ENCODE measurements at places on chromosomes 5 and 9.

GRCh38 chr5:133847301-133847700 lies 121.1 kb downstream of the C5orf15 start:
- DNase-seq, result no peak

DNA sequence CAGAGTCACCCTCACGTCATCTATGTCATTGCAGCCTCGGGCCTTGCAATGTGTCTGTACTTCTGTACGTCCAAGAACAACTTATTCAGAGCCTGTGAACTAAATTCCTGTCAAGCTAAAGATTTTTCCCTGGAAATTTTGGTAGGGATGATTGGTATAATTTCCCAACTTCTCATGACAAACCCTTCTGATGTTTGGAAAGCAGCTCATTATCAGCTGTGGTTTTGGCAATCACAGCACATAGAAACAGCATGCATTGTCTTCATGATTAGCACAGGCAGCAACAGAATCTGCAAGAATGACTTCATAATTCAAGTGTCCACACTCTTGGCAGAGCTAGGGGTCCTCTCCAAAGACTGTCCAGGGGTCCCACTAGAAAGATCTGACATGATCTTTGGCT lies 49.5 kb downstream of the APBA1 start:
- no peak for DNase-seq

- DNase-seq, result no peak
Measured at GRCh38 chr9:136545692-136545964, 220 bp downstream of the NOTCH1 start.

GRCh38 chr5:18236386-18236785 lies 602.1 kb downstream of the TAF11L14 start:
- DNase-seq, result no peak

DNA sequence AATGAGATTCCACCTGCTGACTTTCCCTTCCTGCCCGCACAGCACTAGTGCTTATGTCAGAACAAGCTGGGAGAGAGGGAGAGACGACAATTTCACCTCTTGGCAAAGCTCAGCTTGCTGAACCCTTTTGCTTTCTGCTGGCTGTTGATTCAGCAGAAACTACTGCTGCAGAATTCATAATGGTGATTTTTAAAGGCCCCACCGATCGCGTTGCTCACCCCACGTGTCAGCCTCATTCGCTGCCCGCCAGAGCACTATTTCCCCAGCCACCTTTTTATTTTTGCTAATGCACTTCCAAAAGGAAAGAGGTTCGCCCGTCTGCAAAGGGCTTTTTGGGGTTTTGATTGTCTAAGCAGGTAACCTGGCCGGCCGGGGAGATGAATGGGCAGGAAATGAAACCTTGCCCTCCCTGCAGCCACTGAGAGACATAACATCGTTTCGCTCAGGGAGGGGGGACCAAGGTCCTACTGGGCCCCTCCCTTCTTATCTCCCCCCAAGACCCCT lies 1.3 kb downstream of the PPP2R2B start:
- DNase-seq, result no peak

GRCh38 chr5:136064510-136064909 lies 35.7 kb downstream of the TGFBI start:
- DNase-seq, result no peak

DNA sequence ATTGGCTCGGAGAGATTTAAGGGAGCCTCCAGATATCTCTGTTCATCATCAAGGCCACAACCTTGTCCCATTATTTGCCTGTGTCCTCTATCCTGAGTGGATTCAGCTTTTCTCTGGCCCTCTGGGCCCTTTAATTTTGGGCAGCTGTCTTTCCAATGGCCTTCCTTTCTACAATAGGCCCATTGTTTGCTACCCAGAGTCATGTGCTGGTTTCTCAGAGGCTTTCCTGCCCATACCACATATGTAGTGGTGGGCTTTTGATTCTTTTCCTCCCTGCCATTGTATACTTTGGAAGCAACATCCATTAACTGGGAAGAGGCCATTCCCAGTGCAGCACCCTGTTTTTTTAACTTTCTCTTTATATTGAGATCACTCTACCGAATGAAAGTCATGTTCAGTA lies 233.9 kb upstream of the SGCD start:
- no peak for DNase-seq

- no peak for DNase-seq
Measured at GRCh38 chr5:127101533-127101932, 28.2 kb upstream of the C5orf63 start.

DNA sequence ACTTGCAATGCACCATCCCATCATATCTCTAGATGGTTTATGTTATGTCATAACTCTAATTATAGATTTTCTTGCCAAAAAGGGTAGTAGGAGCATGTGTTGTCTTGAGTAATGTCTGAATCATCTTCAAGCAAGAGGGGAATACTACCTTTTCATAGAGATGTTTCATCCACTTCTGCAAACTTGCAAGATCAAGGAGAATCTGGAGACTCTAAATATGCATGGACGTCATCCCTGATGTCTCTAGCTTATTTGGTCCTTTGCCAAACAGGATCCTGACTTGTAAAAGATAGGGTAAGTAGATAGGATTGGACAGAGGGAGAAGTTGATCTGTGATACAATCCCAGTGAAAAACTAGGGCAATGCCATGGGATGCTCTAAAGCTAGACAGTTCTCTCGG lies 246.5 kb downstream of the DMRTA1 start:
- no peak for DNase-seq

- DNase-seq, result no peak
Measured at GRCh38 chr5:124043456-124043855, 531.5 kb downstream of the CSNK1G3 start.

- peak; percentile 89 for DNase-seq
Measured at GRCh38 chr5:89120719-89121118, 237.7 kb upstream of the MEF2C start.

GRCh38 chr9:110141227-110141793 lies 66.6 kb downstream of the C9orf152 start:
- DNase-seq, result no peak

DNA sequence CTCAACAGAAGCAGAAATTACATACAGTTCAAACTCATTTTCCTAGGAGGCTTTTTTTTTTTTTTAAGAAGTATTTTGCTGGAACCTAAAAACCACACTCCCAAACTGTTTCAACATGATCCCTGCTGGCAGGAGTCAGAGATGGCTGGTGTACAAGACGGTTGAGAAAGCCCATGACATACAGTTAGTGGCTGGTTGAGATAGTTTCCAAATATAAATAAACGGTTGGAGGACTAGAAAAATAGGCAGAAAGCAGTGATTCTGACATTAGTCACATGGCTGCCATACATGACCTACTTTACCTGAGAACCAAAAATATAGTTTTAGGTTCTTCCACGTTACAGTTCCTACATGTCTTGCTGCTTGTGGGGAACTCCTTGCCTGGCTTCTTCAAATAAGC lies 31.7 kb upstream of the BASP1 start:
- DNase-seq, result no peak

GRCh38 chr9:107239474-107239873 lies 43.6 kb upstream of the RAD23B start:
- DNase-seq, result peak; percentile 31

DNA sequence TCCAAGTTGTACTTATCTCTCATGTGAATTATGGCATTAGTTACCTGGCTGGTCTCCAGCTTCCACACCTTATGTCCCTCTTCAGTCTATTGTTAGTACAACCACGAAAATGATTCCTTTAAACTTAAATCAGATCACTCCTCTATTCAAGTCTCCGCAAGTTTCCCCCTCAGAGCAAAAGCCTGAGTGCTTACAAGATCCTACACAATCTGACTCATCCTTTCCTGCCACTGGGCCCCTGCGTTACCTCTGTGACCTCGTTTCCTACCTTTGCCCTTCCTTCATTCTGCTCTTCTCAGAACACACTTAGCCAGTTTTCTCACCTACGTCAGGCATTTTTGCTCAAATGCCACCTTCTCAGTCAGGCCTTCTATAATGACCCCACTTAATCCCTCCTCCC lies 45.1 kb upstream of the GLIS3 start:
- DNase-seq, result no peak

DNA sequence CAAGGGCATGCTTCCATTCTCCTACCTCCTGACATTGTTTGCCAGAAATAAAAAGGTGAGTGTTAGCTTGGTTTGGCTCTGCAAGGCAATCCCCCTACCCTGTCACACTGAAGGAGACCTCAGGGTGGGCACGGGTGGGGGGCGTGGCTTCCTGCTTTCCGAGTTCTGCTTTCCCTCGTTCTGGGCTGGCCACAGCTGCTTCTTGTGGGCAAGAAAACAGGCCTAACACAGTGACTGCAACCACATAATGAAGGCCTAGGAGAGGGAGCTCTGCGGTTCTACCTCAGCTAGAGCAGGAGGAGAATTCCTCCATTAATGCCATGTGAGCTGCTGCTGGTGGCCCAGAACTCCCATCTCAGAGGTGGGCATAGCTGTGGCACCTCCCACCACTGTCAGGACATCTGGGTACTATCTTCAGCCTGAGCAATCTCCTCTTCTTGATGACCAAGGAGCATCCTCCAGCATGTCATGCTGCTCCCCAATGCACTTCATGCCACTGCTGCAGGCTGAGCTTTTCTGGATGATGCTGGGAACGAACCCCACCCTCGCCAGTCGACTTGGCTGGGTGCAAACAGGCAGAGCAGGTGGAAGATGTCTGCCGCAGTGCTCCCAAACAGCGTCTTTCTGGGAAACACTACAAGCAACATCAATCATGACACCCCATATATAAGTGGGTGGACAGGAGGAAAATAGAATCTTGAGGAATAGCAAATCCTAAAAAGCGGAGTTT lies 139.5 kb upstream of the RAPGEF1 start:
- no peak for DNase-seq

GRCh38 chr9:124218438-124218982 lies 39.2 kb upstream of the NEK6 start:
- DNase-seq, result peak; percentile 85

DNA sequence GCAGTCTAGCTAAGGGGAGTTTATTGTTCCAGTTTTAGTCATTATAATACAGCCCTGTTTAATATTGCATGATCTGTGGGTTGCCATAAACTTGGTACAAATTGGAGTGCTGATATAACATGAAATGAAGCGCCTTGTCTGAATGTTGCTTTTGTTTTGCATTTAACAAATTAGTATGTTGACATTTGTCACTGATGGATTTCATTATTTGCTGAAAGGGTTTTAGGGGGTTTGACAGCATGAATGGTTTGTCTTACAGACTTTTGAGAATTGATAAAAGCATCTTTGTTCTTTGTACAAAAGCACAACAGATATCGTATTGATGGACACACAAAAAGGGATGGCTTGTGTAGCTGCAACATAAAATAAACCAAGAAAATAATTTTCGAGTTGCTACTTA lies 178.3 kb downstream of the AOPEP start:
- DNase-seq, result no peak

DNA sequence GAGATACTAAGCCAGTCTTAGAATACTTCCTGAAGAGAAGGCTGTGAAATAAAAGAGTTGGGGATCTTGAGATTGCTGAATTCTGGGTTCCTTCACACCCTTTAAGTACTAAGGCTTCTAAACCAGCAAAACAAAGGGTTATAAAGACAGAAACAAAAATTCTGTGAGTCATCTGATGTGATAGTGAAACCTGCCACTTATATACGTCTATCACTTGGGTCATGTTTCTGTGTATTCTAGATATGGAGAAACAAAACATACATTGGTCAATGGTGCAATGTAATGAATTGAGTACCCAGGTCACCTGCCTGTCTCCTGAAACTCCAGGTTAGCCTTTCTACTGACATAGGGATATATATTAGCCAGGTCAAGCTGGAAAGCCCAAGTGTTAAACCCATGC lies 319.3 kb upstream of the GRAMD2B start:
- DNase-seq, result no peak

GRCh38 chr9:97543561-97543960 lies 42.1 kb downstream of the TMOD1 start:
- DNase-seq, result no peak

- DNase-seq, result no peak
Measured at GRCh38 chr5:98735806-98736507, 37.5 kb upstream of the RGMB start.

- DNase-seq, result no peak
Measured at GRCh38 chr5:15943487-15943886, 236.1 kb downstream of the MARCHF11 start.

DNA sequence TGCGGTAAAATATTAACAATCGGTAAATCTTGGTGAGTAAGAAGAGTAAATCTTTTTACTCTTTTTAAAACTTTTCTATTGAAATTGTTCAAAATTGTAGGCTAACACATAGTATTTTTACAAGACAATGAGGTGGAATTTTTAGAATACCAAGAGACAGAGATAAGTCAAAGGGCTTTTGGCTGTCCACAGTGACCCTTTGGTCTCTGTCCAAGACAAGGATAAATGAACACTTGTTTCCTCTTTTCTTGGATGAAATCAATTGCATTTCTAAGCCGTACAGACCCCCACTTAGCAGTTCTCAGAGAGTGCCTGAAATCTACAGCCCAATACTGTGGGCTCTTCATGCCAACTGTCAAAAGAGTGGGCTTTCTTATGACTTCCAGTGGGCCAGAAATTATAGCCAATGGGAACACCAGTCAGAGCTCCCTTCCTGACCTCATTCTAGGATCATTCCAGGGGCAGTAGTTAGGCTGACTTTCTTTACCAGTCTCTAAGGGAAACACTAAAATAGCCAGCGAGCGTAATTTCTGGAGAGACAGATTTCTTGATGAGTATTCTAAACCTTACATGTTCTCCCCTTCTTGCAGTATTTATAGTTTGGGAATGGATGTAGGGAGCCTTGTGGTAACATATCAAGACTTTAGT lies 74.1 kb downstream of the GALNT10 start:
- no peak for DNase-seq

GRCh38 chr9:129719135-129719534 lies 33.7 kb downstream of the PTGES start:
- DNase-seq, result no peak

GRCh38 chr9:81879501-81879916 lies 48.7 kb upstream of the SPATA31D4 start:
- no peak for DNase-seq

DNA sequence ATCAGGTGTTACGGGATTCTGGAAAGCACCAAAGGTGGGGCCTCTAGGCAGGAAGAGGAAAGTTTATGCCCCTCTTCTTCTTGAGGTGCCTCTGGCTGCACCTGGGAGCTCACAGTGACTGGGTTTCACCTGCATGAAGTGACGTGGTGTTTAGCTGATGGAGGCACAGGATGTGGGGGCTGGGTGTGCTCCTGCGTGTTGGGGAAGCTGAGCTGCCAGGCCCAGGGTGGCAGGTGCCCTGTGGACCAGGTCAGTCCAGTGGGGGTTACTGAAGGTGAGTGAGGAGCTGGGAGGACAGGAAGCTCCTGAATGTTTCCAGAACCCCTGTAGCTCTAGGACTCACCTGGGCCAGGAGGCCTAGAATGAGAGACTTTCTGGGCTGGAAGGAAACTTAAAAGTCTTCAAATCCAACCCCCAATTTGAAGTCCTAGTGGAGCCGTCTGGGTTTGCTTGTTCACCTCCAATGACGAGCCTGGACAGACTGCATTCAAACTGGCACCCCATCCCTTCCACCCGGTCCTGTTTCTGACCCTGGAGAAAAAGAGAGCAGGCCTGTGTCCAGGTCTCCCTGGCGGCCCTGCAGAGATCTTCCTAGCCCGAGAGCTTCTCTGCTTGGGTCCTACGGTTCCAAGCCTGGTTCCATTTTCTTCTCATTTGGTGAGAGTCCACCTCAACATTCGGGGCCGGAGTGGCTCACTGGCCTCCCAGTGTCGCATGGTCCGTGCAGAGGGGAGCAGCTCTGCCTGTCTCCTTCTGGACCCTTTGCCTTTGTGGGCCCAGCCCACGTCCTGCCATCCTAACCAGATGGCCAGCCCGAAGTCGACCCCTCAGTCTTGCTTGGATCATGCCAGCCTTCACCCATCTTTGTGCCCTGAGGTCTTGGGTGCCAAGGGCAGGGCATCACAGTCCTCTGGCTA lies 22.3 kb downstream of the TRAF1 start:
- no peak for DNase-seq

- no peak for DNase-seq
Measured at GRCh38 chr9:125493881-125494652, 212.9 kb downstream of the MAPKAP1 start.

GRCh38 chr5:97842687-97843086 lies 659.6 kb upstream of the RIOK2 start:
- DNase-seq, result no peak

Measured in AML-193 (cell line).